ENCODE measurements at places on chromosomes 3 and 15.

DNA sequence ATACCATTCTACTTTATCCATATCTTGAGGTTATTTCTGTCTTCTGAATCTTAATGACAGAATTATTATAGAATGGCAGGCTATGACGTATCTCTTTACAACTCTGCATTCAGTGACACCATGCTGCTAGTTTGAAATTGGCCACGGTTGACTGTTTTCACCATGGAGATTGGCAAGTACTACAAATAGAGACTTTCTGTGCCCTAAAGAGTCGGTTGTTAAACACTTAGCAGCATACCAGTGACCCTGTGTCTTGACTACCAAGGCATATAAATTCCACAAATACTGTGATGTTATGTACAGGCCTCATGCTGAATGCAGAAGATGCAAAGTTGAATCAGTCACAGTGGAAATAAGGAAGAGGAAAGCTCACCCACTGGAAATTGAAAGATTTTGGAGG is 67.0 kb upstream of the CADPS start:
- no peak for DNase-seq

DNA sequence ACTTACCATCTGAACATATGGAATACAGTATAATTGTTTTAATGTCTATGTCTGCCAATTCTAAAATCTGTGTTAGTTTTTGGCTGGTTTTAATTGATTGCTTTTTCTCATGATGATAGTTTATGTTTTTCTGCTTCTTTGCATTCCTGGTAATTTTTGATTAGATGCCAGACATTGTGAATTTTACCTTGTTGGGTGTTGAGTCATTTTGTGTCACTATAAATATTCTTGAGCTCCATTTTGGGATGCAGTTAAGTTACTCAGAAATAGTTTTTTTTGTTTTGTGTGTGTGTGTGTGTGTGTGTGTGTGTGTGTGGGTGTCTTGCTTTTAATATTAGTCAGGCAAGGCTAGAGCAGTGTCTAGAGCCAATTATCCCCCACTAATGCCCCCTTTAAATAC is 818.8 kb upstream of the NR2F2 start:
- DNase-seq, result no peak

DNA sequence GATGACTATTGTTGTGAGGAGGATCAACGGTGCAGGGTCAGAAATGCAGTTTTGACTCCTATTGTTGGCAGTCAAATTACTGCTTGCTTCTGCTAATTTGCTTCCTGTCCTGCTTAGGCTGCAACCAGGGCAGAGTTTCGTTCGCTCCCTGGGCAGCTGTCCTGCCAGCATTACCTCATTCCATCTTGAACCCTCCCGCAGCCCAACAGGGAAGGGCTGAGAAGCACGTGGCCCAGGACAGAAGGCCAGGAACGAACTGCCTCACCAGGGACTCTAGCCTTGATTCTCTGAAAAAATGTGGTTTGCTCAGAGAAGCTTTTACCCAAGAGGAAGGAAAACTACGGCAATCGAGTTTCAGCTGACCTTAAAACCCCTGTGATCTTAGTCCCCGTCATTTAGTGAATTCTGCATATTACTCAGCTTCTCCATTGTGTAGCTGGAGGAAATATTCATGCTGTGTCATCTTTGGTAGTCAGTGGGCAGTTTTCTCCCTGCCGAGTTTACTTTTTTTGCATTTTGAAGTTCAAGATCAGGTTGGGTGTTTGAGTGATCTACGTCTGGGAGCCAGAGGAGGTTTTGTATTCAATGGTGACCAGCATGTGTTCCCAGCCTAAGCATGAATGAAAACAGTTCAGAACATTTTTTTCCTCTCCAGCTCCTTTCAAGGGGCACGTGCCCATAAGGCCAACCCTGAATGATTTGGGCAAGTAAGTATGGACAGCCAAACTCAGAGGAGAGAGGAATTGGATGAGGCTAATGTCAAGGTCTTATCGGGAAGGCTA is 23.0 kb downstream of the TLNRD1 start:
- DNase-seq, result no peak

GRCh38 chr3:48702320-48702920 is 14.6 kb downstream of the IP6K2 start:
- no peak for DNase-seq

- no peak for DNase-seq
These were observed 456.0 kb downstream of the CNTN4 start for GRCh38 chr3:2554656-2555055.

DNA sequence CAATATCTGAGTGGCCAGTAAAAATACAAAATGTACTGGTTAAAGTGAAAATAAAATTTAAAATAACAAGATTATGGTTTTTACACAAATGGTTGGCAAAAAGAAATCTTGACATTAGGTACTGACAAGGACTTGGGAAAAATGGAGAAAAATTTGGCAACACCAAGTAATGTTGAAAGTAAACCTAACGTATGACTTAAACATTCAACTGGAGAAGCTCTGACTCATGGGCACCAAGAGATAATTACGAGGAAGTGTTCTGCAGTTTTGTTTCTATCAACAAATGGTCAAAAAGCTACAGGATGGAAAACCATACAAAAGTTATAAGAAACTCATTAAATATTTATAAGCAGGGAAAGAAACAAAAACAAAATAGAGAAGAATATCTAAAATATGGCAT is 177.7 kb downstream of the ZNF385D start:
- no peak for DNase-seq

DNA sequence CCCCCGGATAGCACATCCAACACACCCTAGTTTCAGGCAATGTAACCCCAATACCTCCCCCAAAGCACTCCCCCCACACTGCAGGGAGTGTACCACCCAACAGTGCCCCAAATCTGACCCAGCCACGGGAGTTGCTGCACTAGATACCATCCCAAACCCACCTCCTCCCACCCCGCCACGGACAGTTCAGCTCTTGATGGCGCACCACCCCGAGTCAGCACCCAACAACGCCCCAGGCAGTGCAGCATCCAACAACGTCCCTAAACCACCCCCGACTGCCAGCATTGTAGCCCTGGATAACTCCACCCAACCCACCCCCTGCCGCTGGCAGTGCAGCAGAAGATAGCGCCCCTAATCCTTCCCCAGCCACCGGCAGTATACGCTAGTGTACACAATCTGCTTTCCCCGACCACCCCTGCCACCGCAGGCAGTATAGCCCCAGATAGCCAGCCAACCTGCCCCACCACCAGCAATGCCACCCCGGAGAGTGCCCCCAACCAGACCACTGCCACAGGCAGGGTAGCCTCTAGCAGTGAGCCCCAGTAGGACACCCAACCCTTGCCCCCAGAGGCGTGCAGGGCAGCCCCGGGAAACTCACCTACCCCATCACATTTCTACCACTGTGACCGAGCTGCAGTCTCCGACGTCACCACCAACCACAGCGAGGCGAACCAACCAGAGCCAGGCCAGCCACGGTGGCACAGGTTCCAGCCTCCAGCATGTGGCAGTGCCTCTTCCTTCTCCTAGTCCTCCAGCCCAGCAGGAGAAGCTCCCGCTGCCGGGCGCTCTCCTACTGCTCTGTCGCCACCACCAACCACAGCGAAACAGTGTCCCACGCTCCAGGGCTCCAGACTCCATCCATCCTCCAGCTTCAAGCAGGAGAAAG is 178.1 kb downstream of the POTEB3 start:
- DNase-seq, result no peak

DNA sequence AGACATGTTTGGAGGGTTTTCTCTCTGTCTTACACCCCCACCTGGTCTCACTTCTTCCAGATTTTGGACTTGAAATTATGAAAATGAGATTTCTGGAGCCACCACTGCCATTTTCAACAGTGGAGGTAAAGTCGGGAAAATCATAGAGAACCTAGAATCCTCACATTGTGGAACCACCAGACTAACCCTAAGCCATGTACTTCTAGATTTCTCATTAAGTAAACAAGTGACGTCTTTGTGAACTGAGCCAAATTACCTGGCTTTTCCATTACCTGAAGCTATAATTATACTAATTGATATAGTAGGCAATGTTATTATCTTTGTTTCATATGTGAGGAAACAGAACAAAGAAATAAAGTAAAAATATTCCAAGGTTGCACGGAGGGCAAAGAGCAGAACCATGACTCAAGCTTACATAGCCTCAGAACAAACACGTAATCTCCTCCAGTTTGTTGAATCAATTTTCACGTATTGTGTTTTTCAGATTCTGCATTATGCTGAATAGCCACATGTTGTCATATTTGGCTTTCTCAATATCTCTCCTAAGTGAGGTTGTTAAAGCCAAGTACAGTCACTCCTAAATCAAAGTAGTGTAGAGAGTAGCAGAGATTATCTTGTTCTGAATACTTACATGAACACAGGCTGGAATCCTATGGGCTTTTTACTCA is 101.3 kb upstream of the CMC1 start:
- DNase-seq, result no peak

DNA sequence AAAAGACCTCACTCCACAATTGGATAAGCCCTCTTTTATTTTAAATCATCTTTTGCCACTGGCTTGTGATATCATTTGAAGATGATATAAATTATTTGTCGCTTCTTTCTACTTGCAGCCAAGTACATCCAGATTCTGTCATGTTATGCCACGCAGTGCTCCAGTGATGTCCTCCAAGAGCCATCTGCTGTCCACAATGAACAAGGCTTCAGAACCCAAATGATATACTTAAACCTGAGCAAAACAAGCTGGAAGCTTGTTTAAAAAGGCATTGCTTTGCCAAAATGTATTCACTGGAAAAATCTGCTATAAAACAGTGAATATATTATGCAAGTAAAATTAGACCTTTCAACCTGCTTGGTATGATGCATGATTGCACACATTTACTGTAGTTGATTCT is 58.8 kb upstream of the ARL6 start:
- no peak for DNase-seq

- DNase-seq, result no peak
These were observed 171.9 kb downstream of the FRMD5 start for GRCh38 chr15:44023176-44023575.

DNA sequence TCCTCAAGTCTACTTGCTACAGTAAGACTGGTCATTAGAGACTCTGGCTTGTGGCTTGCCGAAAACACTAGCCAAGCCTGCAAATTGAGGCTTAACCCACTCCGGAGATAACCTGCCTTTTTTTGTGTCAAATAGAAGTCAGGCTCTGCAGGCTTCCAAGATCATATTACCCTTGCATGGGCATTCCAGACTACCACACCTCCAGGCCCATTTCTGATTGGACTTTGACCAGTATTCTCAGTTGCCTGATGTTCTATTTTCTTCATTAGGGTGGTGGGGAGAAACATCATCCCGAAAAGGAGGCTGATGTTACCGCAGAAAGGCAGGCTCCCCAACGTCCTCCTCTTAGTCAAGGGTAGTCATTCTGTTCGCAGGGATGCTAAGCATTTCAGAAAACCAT is 68.1 kb upstream of the FOXP1 start:
- DNase-seq, result no peak

DNA sequence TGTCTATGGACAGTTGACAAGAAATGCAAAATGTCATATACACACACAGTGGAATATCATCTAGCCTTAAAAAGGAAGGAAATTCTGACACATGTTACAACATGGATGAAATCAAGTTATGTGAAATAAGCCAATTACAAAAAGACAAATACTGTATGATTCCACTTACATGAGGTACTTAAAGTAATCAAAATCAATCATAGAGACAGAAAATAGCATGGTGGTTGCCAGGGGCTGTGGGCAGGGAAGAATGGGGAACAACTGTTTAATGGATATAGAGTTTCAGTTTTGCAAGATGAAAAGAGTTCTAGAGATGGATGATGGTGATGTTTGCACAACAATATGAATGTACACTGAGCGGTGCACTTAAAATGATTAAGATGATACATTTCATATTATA is 613.8 kb upstream of the ZNF385D start:
- no peak for DNase-seq

- DNase-seq, result no peak
These were observed 59.1 kb upstream of the FRMD4B start for GRCh38 chr3:69445024-69445423.

DNA sequence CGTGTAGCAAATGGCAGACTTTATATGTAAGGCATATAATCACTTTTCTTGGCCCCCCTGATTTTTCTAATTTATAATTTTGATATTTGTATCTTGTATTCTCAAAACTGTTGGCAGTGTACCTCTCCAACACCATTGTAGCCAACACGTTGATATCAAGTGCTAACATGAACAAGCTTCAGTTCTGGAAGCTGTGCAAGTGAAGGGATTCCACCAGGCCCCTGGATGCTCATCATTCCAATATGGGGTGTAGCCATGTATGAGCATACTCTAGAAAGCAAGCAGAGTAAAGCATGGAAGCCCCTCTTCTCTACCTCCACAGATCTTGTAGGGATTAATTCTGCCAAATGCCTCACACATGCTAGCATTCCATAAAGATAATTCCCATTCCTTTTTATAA is 211.3 kb downstream of the MYRIP start:
- DNase-seq, result no peak

GRCh38 chr3:176739159-176739558 is 458.1 kb downstream of the TBL1XR1 start:
- no peak for DNase-seq

DNA sequence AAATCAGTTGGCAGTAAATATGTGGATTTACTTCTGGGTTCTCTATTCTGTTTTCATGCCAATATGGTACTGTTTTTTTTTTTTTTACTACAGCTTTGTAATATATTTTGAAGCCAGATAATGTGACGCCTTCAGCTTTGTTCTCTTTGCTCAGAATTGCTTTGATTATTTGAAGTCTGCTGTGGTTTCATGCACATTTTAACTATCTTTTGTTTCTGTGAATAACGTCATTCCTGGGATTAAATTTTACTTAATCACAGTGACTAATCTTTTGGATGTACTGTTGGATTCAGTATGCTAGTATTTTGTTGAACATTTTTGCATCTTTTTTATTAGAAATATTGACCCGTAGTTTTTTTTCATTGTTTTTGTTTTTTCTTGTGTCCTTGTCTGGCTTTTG is 576.5 kb downstream of the ZNF385D start:
- no peak for DNase-seq

GRCh38 chr3:70061096-70061495 is 61.6 kb downstream of the SAMMSON start:
- DNase-seq, result no peak

- peak; percentile 90 for DNase-seq
These were observed 10.1 kb downstream of the AADACL2 start for GRCh38 chr3:151743855-151744254.

- DNase-seq, result no peak
These were observed 68.4 kb downstream of the MAGEF1 start for GRCh38 chr3:184643442-184643841.

DNA sequence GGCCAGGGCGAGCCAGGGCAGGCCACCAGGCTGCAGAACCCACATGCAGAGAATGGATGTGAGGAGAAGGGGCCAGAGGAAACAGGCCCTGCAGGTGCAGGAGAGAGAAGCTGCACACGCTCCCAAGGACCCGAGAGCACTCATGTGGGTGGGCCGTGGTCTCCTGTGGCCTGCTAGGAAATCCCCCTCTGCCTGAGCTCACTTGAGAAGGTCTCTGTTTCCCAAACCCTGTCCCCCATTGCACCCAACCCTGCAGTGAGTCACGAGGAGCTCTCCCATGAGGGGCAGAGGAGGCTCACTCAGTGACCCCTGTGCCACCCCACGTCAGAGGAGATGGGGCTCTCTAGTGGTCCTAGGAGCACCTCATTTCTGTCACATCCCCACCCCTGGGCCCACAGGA is 111.1 kb downstream of the KLF13 start:
- no peak for DNase-seq

Measured in SW480 (cell line).